ENCODE measurements at places on chromosomes 2 and 18. TPM values are rescaled to one million over a fixed set of nuclear protein-coding genes. Genes with fewer than 3 reads are reported as not detected.

MYOM1 gene
- 377 TPM for total RNA-seq

SERPINB13 gene
- not detected for total RNA-seq

LIMS4 gene
- total RNA-seq, result 3.8 TPM

HTR2B gene
- 0.22 TPM for total RNA-seq

DPP4 gene
- 13.4 TPM for total RNA-seq

ACTR2 gene
- total RNA-seq, result 38.3 TPM

RAD51AP2 gene
- under 0.01 TPM for total RNA-seq

FAM98A gene
- total RNA-seq, result 22.2 TPM

CFAP53 gene
- total RNA-seq, result 0.18 TPM

GALNT3 gene
- total RNA-seq, result 0.49 TPM

- H3K27me3 ChIP-seq, result no peaks in the 10 kb centered on the region
- H3K4me1 ChIP-seq, result no peaks in the 10 kb centered on the region
- DNase-seq, result peak; percentile 26
These were observed 82.7 kb downstream of the ORC4 start for GRCh38 chr2:147937744-147938349.

- no peak overlapping the region for H3K27ac ChIP-seq
- no peak overlapping the region for H3K4me3 ChIP-seq
These were observed 114.0 kb downstream of the PIK3C3 start for GRCh38 chr18:42069036-42069435.

DNA sequence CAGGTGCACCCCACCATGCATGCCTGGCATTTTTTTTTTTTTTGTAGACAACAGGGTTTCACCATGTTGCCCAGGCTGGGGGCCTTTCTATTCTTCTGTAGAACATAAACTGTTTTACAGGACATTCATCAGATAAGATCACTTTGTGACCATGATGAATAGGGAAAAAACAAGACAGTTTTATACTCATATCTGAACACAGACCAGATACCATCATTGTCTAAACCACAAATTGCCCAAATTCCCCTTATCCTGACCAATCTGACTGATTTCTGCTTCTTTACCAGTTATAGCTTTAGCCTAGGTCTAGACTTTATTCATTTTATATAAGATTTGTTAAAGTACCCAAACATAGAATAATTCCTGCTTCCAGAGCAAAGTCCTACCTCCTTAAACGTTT is 1699.3 kb upstream of the TMEFF2 start:
- DNase-seq, result no peak
- no peaks in the 10 kb centered on the region for H3K36me3 ChIP-seq
- no peak overlapping the region for H3K27ac ChIP-seq

DNA sequence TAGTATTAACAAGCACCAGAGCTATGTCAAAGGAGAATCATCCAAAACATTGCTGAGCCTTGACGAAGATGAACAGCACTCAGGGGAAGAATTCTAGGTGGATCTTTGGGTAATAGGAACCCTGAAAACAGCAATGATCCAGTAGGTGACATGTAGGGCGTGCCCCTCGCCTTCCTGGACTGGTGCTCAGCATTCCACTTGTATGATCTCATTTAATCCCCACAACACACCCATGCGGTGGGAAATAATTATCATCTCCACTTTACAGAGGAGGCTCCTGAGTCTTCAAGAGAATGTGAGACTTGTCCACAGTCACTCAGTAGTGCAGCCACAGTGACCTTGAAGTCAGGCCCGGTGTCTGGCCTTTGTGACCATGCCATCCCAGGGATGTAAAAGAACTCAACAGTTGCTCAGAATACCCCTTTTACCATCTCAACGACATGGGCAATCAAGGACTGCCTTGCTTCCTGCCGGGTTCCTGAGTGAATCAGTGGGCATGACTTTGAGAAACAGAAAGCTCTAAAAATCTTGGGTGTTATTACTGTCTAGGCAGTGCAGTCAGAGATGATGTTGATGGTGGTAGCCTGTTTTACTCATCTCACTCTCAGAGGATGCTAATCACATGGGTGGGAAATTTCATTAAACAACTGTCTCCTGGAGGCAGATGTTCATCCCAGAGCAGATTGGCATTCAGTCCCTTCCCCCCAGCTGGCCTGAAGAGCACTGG is 161.6 kb downstream of the BCL11A start:
- DNase-seq, result peak; percentile 12
- H3K4me1 ChIP-seq, result no peaks in the 10 kb centered on the region
- no peaks in the 10 kb centered on the region for H3K27me3 ChIP-seq
- H3K4me3 ChIP-seq, result no peak overlapping the region
- no peaks in the 10 kb centered on the region for H3K36me3 ChIP-seq

- H3K36me3 ChIP-seq, result no peaks in the 10 kb centered on the region
- H3K27me3 ChIP-seq, result no peaks in the 10 kb centered on the region
- H3K4me1 ChIP-seq, result no peaks in the 10 kb centered on the region
- H3K27ac ChIP-seq, result no peak overlapping the region
- DNase-seq, result no peak
These were observed 501.2 kb upstream of the LRRTM4 start for GRCh38 chr2:78023356-78023755.

DNA sequence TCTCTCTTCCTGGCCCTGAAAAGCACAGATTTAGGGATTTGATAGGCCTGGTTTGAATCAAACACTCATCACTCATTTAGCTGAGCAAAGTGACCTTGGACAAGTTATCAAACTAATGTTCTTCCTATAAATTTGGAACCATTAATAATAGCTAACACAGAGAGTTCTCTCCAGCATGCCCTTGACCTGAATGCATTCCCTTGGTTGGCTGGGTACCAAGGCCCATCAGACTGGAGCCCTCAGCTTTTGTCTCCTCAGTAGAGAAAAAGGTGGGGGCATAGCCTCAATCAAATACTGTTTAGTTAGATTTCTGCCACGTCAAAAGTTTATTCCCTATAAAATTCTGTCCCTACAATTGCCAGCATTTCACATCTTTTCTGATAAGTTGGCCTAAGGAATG is 13.8 kb upstream of the MRPL19 start:
- no peaks in the 10 kb centered on the region for H3K36me3 ChIP-seq
- peak; percentile 20 for DNase-seq

DNA sequence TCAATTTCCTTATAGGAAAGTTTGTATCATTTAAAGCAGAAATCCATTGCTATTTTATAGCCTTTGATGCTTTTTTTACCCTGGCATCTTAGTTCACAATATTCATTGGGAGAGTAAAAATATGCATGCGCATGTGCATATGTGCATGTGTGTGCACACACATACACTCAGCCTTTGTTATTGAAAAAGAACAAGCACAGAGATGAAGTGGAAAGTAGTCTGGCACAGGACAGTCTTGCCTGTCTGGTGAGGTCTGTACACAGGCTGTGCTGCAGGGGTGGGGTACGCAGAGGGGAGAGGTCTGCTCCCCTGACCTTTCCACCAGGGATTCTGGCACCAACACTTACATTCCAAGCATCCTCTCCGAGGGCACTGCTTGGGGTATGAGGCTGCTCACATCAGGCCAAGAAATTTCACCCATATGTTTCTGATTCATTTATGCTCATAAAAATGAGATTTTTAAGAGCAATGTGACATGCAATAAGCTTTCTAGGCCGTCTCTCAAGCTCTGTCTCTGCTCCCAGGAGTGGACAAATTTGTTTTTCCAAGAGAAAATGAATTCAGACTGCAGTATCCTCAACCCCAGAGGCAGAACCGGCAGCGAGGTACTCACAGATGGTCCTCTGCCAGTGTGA is 237.2 kb downstream of the INSIG2 start:
- no peaks in the 10 kb centered on the region for H3K36me3 ChIP-seq
- H3K4me1 ChIP-seq, result peaks cover 12% of the 10 kb centered on the region
- no peak overlapping the region for H3K27ac ChIP-seq
- no peak for DNase-seq

- no peak overlapping the region for H3K4me3 ChIP-seq
- no peak for DNase-seq
- no peak overlapping the region for H3K27ac ChIP-seq
- H3K36me3 ChIP-seq, result no peaks in the 10 kb centered on the region
- H3K27me3 ChIP-seq, result no peaks in the 10 kb centered on the region
These were observed 61.7 kb downstream of the PDCL3 start for GRCh38 chr2:100624536-100624935.

DNA sequence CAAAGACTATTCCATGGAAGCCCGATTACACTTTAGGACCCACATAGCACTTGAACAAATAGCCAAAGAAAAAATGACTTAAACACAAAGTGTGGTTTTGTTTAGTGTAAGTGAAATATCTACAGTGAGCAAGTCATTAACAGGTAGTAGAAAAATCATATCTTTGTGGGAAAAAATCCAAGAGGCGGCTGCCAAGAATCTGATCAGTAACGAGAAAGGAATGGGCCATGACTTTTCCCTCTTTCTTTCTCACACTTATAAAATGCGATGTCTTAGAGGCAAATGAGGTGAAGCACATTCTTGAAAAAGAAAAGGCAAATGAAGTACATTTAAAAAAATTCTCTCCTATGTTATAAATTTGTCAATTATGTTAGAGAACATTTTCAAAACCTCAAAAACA is 12.9 kb upstream of the GEMIN6 start:
- no peaks in the 10 kb centered on the region for H3K27me3 ChIP-seq
- no peaks in the 10 kb centered on the region for H3K4me1 ChIP-seq
- H3K36me3 ChIP-seq, result no peaks in the 10 kb centered on the region
- H3K27ac ChIP-seq, result no peak overlapping the region
- no peak for DNase-seq

GRCh38 chr2:2898744-2899143 is 478.9 kb downstream of the EIPR1 start:
- no peaks in the 10 kb centered on the region for H3K27me3 ChIP-seq
- DNase-seq, result no peak
- H3K27ac ChIP-seq, result no peak overlapping the region
- H3K4me3 ChIP-seq, result no peak overlapping the region

GRCh38 chr2:239605976-239606375 is 205.2 kb upstream of the HDAC4 start:
- peaks cover 8% of the 10 kb centered on the region for H3K4me1 ChIP-seq
- H3K27ac ChIP-seq, result no peak overlapping the region
- H3K4me3 ChIP-seq, result no peak overlapping the region
- DNase-seq, result peak; percentile 63
- peaks cover 10% of the 10 kb centered on the region for H3K27me3 ChIP-seq

DNA sequence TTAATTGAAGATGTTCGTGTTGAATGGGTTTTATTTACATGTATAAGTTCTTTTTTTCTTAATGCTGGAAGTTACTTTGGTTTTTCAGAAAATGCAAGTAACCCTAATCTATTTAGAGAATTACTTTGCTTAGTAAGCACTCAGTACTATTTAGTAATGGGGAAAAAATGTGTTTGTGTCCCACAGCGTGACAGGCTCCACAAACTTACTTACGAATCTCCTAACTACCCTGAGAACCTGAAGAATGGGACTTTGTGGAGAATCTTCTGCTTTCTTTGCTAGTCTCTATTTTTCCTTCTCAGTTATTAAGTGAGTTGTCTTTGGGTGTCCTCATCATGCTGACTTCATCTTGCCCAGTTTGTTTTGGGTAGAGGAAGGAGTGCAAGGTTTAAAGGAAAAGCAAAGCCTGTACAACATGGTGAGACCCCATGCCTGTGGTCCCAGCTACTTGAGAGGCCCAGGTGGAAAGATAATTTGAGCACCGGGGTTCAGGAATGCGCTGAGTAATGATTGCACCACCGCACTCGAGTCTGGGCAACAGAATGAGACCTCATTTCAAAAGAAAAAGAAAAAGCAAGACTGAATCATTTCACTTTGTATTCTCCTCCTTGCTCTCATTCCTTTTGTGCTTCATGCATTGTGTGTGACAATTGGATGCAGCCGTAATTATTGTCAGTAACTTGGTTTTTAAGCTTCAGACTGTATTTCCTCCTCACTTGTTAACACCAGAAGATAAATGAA is 10.2 kb downstream of the NEDD4L start:
- no peaks in the 10 kb centered on the region for H3K36me3 ChIP-seq
- H3K4me3 ChIP-seq, result no peak overlapping the region
- H3K27ac ChIP-seq, result no peak overlapping the region

- no peaks in the 10 kb centered on the region for H3K36me3 ChIP-seq
- no peak overlapping the region for H3K4me3 ChIP-seq
- H3K27me3 ChIP-seq, result no peaks in the 10 kb centered on the region
These were observed 15.0 kb upstream of the PGAP1 start for GRCh38 chr2:196941398-196942078.

DNA sequence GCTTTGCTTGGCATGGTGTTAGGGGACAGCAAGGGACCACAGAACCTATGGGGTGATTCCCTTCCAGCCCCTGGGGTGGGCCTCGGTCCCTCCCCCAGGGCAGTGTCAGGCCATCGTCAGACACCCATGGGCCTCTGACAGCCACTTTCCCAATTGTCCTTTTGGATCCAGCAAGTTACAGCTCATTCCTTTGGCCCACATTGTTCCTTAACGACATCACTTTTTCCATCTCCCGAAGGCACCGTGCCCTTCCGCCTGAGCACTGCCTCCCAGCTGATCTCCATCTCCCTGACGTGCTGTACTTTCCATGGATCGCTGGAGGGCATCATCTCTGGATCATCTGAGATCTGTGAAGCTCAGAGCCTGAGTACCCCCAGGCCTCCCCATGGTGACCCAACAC is 10.4 kb upstream of the KCNK3 start:
- H3K4me1 ChIP-seq, result peaks cover 5% of the 10 kb centered on the region
- H3K36me3 ChIP-seq, result no peaks in the 10 kb centered on the region
- H3K4me3 ChIP-seq, result no peak overlapping the region
- peaks cover 41% of the 10 kb centered on the region for H3K27me3 ChIP-seq
- H3K27ac ChIP-seq, result no peak overlapping the region

- DNase-seq, result no peak
- H3K4me1 ChIP-seq, result peaks cover 11% of the 10 kb centered on the region
- H3K36me3 ChIP-seq, result no peaks in the 10 kb centered on the region
- H3K4me3 ChIP-seq, result no peak overlapping the region
- no peaks in the 10 kb centered on the region for H3K27me3 ChIP-seq
These were observed 19.0 kb upstream of the CXCR4 start for GRCh38 chr2:136136931-136137330.

GRCh38 chr2:199679883-199680282 is 171.1 kb downstream of the FTCDNL1 start:
- no peak for DNase-seq
- H3K27ac ChIP-seq, result no peak overlapping the region
- no peaks in the 10 kb centered on the region for H3K4me1 ChIP-seq

DNA sequence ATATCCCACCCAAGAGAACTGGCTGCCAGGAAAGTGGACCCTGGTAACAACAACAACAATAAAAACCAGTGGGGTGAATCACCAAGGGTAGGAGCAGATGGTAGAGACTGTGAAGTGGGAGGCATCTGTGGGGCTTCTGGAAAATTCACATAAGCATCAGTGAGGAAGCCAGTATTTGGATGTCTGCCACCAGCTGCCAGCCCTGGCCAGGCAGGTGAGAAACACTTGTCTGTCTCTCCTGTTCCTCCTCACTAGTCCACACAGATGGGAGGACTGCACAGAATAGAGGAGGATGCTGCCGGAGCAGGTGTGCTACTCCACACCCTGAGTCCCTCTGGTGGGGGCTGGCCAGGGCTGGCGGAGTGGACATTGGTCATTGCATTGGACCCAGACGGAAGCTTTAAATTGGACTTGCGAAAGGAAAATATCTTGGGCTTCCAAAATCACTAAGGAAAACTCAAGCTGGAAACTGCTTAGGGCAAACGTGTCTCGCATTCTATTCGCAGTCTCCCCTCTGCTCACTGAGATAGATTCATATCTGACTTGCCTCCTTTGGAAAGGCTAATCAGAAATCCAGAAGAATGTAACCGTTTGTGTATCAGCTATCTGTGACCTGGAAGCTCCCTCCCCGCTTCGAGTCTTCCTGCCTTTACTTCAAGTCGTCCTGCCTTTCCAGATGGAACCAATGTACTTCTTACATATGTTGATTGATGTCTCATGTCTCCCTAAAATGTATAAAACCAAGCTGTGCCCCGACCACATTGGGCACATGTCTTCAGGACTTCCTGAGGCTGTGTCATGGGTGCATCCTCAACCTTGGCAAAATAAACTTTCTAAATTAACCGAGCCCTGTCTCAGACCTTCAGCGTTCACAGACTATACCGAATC is 69.1 kb downstream of the NAB1 start:
- no peaks in the 10 kb centered on the region for H3K27me3 ChIP-seq
- no peak overlapping the region for H3K4me3 ChIP-seq
- H3K36me3 ChIP-seq, result no peaks in the 10 kb centered on the region
